NCI-H446 (cell line): ENCODE measurements at places on chromosomes 1 and 21.

DNA sequence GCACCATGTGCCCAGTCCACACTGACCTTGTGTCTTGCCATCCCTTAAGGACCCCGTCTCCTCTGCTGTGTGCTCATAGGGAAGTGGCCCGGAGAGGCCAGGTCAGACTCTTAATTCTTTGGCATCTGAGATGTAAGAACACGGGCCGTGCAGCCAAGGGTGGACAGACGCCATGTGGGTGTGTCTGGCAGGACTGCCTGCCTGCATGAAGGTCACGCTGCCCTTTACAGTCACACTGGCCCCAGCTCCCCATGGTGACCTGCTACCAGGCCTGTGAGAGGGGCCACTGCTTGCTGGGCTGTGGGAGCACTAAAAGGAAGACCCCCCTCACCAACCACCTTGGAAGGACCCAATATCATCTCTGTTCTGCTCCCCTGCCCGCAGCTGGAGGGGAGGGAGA, 17.7 kb downstream of the DHRS3 start:
- no peak for DNase-seq

DNA sequence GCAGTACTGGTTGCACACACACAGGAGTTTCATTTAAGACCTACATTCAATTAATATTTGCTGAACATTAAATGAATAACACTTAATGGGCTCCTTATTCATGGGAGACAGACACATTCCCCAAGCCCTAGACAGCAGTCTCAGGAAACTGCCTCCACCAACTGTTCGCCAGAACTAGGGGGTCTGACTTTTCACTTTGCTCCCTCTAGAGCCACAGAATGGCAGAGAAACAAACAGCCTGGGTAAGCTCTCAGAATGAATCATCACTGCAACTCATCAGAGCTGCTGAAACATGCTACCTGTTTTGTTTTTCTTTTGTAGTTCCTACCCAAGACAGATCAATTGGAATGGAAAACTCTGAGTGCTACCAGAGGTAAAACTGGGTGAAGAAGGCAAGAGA, 31.7 kb downstream of the ELK4 start:
- DNase-seq, result no peak

DNA sequence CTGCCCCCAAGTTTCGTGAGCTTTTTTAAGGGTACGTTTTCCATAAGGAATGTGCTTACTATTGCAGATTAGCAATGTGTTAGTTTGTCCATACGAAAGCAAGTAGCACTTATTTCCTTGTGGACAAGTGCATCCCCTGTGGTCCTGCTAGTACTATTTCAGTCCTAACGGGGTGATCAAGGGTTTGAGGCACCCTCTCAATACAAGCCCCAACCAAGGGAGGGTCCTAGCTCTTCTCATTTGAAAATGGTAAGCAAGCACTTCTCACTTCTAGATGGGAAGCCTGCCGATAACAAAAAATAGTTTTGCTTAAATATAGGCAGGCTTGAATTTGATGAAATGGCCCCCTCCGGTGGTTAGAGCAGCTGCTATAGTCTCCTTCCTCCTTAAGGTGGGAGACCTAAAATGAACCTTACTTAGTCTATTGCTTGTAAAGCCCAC, 64.0 kb upstream of the HMCN1 start:
- DNase-seq, result peak; percentile 5

DNA sequence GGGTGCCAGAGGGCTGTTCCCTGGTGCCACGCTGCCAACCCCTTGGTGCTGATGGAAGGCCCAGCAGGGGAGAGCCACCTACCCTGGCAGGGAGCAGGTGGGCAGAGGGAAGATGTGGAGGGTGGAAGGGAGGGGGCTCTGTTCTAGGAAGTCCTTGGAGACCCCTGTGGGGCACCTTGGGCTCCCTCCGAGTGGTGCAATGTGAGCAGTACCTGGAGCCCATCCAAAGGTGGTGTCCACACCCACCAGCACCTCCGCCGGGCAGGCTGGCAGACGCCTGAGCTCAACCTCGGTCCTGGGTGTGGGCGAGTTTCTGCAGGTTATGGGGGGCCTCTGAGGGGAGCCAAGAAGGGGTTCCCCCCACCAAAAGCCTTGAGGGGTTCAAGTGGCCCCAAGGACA, 11.3 kb upstream of the DNMT3L start:
- no peak for DNase-seq

DNA sequence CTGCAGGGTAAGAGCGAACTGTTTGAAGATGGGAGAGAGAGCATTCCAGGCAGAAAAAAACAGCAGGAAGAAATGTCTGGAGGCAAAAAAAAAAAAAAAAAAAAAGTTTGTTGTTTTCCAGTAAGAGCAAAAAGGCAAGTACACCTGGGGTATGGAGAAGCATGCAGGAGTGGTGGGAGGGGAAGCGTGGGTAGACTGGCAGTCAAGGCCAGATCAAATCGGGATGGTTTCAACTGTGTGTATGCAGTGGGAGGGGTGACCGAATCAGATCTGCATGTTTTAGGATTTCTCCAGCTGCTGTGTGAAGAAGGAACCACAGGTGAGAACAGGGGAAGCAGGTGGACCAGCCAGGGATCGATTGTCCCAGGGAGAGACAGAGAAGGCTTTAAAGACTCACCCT, 34.7 kb downstream of the CSMD2 start:
- no peak for DNase-seq

DNA sequence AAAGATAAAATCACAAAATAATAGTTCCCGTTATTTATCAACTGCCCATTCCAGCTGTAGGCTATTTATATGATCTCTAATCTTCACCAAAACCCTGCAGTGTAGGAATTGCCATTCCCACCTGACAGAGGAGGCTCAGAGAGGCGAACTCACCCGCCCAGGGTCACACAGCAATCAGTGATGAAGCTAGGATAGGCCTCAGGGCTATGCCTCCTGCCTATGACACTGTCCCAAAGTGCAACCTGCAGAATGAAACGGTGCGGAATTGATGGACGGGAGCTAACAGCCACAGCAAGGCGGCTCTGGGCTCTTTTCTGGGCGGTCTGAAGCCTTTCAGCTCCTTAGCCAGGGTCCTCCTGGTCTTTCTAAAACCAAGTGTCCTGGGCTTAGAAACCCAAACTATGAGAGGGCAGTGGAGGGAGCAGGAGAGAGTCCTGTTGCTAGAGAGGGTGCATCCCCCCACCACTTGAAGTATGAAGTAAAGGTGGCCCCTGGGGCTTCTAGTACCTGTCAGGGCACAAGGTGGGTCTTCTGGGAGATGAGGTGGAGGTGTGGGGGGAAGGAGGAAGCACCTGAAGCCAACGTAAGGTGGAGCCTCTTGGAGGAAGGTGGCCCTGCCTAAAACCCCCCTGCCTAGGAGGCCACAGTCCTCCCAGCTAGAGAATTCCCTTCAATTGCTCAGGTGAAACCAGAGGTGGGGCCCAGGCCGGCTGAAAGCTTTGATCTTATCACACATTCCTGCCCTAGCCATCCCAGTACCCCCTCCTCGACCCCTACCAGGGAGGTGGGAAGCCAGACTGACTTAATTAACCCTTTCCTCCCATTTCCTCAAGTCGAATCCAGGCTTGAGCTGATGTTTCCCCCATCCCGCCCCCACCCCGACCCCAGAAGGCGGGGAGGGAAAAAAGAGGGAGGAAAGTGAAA, 14.8 kb downstream of the HSPG2 start:
- DNase-seq, result no peak

DNA sequence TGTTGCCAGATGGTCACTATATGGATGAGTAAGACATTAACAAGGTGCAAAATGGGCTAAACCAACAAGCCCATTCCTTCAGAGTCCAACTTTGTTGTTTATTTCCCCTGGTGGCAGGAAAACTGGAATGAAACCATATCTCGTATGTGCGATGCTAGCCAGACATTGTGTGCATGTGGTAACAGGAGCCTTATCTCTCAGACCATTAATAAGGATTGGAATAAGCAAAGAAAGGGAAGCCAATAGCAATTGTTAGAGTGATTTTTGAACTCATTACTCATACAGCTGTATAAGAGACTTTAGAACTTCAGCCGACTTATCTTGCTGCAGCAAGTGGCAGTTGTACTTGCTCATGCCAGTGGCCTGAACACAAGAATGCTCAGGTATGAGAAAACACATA, 30.0 kb upstream of the HMCN1 start:
- DNase-seq, result no peak

- DNase-seq, result peak; percentile 6
Observed at GRCh38 chr1:21541835-21542234, 32.6 kb downstream of the ALPL start.

DNA sequence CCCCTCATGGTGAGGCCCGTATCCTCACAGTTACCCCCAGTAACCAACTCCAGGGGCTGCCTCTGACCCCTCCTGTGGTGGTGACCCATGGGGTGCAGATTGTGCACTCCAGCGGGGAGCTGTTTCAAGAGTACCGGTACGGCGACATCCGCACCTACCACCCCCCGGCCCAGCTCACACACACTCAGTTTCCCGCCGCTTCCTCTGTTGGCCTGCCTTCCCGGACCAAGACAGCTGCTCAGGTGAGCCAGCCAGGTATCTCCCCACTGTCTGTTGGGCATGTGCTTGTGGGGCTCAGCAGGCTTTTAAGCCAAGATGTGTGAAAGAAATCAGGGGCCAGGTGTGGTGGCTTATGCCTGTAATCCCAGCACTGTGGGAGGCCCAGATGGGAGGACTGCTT, 39.9 kb downstream of the ZBTB17 start:
- no peak for DNase-seq

GRCh38 chr1:149929856-149930255, 2.3 kb upstream of the SF3B4 start:
- no peak for DNase-seq

GRCh38 chr1:9867408-9868243, 42.4 kb downstream of the CTNNBIP1 start:
- peak; percentile 82 for DNase-seq
